NCI-H1092 (cell line): ENCODE measurements at places on chromosomes 2 and 18.

- DNase-seq: no peak
These were observed 13.4 kb downstream of the IL37 start for GRCh38 chr2:112924360-112924759.

DNA sequence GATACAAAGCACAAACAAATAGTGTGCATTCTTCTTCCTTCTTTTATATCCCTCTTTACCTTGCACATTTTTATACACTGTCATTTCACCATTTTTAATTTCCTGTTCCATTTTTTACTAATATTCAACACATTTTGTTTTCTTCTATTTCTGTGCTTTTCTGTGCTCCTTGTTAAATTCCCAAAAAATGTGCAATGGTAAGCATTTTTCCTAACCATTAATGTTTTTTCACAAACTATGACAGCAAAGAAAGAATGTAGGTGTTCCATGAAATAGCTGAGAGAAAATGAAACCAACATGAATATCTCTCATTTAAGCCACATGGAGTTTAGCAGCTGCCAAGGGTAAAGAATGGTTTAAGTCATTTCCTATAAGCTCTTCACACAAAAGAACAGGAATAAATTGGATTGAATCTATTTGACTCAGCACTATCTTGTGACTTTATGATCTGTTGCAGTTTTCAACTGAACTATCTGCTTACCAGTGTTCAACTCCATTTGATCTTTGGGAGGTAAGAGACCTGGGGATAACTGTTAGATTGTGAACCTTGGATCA, 145.7 kb upstream of the CDH19 start:
- no peak for DNase-seq

- DNase-seq: no peak
These were observed 93.5 kb upstream of the ITGB6 start for GRCh38 chr2:160293391-160294091.

GRCh38 chr2:48043131-48043700, 136.9 kb upstream of the FBXO11 start:
- no peak for DNase-seq

DNA sequence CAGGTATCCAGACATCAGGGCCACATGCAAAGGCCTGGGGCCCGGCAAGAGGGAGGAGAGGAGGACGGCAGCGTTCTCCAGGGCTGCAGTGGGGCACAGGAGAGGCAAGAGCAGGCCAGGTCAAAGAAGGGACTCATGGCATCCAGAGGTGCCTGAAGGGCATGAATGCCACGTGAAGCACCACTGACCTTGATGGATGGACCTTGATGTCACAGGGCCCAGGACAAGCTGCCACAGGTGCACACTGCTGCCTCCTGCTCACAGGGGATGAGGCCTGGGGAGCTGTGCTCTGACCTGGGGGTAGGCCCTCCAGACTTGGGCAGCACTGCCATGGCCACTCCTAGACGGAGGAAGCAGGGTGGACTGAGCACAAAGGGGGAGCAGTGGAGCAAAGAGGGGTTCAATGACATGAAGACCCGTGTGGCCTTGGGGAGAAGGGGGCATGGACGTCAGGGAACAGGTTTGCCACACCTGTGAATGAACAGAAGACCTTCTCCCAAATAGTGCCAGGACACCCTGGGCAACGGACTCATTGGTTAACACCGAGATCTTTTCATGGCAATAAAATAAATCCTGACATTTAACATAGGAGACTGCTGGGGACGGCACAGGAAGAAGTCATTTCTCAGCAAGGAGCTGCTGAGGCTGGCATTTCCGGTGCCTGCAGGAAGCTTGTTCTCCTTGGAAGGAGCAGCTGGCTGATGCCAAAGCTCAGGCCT, 65.6 kb downstream of the EMX1 start:
- DNase-seq: no peak

- peak; percentile 29 for DNase-seq
These were observed 161.5 kb downstream of the PTGR3 start for GRCh38 chr18:75047240-75047961.

- DNase-seq: peak; percentile 40
These were observed 176.4 kb downstream of the AGAP1 start for GRCh38 chr2:235669983-235670962.

GRCh38 chr2:194723446-194723845, 933.6 kb upstream of the SLC39A10 start:
- DNase-seq: no peak

DNA sequence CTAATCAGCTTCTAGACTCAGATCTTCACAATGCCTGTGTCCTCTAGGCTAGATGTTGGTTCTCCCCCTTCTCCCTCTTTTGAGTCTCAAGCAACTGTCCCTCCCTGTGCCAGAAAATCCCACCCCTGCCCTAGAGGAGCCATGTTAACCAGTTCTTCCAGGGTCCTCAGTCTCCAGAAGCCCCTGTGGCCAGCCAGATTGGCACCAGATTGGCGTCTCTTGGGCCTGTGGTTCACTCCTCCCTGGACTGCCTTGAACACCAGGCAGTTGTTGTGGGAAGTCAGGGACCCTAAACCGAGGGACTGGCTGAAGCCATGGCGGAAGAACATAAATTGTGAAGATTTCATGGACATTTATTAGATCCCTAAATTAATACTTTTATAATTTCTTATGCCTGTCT, 36.6 kb downstream of the CYP26B1 start:
- DNase-seq: no peak

- peak; percentile 71 for DNase-seq
These were observed at the start of the genes RNF25 and STK36 for GRCh38 chr2:218671654-218672566. TSS of gene RNF25 (minus strand) at chr2:218672002. CDS start at chr2:218671970, 32 bp downstream. TSS of gene STK36 (plus strand) at chr2:218672086. CDS start at chr2:218672830, 744 bp downstream.

DNA sequence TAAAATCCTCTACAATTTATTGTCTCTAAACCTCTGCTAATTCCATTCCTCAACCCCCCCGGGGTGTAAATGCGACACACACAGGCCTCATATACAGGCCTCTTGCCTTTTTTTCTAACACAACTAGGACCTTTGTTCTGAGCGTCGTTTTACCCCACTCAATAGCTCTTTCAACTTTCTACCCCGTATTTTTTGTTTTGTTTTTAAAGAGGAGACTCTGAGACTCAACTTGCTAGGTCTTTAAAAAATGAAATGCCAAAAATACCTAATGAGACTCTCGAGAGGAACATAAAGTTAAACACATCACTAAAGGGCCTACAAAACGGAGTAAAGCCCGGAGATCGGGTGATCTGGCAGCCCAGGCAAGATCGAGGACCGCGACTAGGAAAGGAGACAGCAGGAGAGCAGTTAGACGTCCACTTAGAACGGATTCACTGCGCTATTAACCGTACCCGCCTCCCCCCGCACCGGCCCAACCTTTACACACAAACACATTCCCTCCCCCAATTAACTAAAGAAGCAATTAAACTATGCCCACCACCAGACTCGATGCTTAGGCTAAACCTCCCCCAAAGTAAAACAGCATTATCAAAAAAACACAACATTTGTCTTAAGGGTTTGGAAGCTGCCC, 1.7 kb downstream of the TRIP12 start:
- DNase-seq: no peak

DNA sequence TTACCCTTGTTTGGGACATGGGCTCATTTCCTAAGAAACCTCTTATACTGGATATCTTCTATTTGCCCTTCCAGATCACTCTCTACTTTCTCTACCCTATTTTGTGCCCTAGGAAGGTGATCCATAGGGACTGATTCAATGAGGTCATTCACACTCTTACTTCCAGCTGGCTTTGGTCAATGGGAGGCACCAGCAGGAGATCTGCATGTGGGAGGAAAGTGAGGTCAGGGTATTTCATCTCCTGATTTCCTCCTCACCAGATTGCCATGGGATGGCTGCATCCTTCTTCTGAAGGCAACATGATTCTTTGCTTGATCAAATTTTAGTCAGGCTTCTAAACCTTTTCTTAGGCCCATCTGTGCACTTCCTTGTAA, 15.2 kb downstream of the M1AP start:
- DNase-seq: no peak

- DNase-seq: no peak
These were observed 1281.6 kb upstream of the TMEFF2 start for GRCh38 chr2:193476171-193476800.

DNA sequence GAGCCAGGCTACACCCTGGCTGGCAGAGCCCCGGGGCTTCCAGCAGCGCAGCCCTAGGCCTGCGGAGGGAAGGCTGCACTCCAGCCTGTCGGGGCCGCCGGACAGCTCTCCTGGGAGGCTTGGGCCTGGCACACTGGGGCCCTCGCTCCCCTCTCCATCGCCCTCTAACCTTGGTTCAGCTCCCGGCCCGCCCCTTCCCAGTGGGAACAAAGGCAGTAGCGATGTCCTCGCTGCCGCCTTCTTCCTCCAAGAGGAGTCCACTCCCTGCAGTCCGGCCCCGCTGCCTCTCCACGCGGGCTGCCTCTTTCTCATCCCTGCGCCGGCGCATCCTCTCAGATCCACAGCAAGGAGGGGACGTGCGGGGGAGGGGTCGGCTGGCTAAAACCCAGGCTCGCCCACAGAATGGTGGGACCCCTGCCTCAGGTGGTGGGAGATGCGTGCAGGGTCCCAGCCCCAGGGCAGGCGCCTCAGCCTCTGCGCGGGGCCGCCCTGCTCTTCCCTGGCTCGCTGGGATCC, 138.1 kb downstream of the TWIST2 start:
- DNase-seq: no peak

GRCh38 chr2:84919885-84920580, 14.6 kb downstream of the TMSB10 start:
- no peak for DNase-seq

GRCh38 chr2:53484531-53484930, 283.1 kb upstream of the CHAC2 start:
- DNase-seq: no peak

GRCh38 chr2:118814368-118814767, 33.1 kb downstream of the EN1 start:
- no peak for DNase-seq

GRCh38 chr2:139055202-139055601, 275.0 kb upstream of the NXPH2 start:
- DNase-seq: no peak

DNA sequence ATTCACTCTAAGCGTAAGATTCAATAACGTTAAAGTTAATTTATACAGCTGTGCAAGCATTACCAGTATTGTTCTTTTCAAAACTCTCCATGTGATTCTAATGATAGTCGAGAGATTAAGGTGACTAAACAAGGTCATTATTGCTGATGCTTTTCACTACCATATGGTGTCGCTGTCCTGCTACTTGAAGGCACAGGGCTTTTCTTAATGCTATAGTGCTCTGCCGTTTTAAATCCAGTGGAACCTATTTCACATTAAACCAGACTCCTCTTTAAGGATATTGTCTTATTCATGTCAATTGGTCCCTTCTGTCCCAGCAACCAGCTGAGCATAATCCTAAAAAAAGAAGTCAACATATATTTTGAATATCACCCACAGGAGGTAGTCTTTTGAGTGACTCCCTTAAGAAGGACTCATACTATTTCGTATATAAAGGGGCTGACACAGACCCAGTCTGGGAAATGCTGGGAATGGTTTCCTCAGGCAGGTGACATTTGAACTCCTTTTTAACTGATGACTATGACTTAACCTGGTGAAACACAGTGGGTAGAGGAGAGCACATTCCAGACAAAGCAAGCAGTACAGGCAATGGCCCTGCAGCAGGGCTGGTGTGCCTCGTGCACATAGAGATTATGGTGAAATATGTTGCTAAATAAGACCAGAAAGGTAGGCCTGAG, 53.9 kb upstream of the CYTIP start:
- DNase-seq: peak; percentile 11

DNA sequence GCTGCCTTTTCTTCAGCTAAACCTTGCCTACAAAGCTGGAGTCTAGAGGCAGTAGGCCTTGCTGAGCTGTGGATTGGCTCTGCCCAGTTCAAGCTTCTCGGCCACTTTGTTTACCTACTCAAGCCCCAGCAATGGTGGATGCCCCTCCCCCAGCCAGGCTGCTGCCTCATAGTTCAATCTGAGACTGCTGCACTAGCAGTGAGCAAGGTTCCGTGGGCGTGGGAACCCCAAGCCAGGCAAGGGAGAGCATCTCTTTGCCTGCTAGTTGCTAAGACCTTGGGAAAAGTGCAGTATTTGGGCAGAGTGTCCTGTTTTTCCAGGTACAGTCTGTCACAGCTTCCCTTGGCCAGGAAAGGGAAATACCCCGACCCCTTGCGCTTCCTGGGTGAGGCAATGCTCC, 68.9 kb downstream of the VAPA start:
- no peak for DNase-seq

DNA sequence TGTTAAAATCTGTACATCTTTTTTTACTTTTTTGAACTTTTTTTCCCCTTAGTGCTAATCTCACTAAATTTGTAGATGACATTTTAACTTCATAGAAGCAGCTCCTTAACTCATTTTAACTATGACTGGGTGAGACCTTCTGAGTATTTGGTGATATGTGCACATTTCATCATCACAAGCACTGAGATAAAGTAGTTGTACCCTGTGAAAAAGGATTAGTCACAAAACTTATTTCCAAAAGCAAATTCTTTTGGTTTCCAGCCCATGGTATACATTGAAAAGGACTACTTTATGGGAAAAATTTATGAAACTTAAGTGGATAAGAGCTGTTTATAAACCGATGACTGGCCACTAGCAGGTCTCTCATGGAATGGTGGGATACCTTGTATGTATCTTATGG, 581.5 kb downstream of the PLCL1 start:
- DNase-seq: no peak
